Natural killer cell (primary cell): ENCODE measurements at places on chromosomes 11 and 22. TPM values are rescaled to one million over a fixed set of nuclear protein-coding genes. Genes with fewer than 3 reads are reported as not detected.

Gene SNX32
- total RNA-seq = 0.54 TPM

GRCh38 chr11:131889146-131889577 lies 518.7 kb downstream of the NTM start:
- DNase-seq = no peak

- no peak for DNase-seq
Observed at GRCh38 chr11:117521974-117522373, 194.3 kb downstream of the CEP164 start.

GRCh38 chr11:10484461-10485180 lies 29.6 kb downstream of the AMPD3 start:
- no peak for DNase-seq

- no peak for DNase-seq
Observed at GRCh38 chr11:1140642-1141490, 16.9 kb upstream of the MUC5AC start.

- no peak for DNase-seq
Observed at GRCh38 chr11:17564687-17565042, 17.6 kb downstream of the OTOG start.
